ENCODE measurements at places on chromosomes 7 and 10.

DNA sequence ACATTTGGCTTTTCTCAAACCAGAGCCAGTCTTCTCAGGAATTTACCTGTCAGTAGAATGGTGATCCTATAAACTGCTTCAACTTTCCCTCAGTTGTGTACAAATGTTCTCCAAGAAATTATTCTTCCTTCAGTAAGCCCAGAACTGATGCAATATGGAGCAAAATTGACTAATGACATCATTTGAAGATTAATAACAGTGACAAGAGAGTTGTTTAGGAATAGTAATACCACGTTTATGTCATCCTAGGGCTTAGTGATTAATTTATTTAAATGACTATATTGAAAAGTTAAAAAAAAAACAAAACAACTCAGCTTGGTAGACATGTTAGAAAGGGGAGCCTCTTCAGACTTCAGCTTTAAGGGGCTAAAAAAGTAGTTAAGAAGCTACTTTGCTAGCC lies 933.2 kb downstream of the GATA3 start:
- no peaks in the 10 kb centered on the region for H3K27me3 ChIP-seq
- no peak overlapping the region for H3K27ac ChIP-seq
- H3K4me1 ChIP-seq = no peaks in the 10 kb centered on the region
- no peaks in the 10 kb centered on the region for H3K36me3 ChIP-seq
- no peak overlapping the region for H3K4me3 ChIP-seq

DNA sequence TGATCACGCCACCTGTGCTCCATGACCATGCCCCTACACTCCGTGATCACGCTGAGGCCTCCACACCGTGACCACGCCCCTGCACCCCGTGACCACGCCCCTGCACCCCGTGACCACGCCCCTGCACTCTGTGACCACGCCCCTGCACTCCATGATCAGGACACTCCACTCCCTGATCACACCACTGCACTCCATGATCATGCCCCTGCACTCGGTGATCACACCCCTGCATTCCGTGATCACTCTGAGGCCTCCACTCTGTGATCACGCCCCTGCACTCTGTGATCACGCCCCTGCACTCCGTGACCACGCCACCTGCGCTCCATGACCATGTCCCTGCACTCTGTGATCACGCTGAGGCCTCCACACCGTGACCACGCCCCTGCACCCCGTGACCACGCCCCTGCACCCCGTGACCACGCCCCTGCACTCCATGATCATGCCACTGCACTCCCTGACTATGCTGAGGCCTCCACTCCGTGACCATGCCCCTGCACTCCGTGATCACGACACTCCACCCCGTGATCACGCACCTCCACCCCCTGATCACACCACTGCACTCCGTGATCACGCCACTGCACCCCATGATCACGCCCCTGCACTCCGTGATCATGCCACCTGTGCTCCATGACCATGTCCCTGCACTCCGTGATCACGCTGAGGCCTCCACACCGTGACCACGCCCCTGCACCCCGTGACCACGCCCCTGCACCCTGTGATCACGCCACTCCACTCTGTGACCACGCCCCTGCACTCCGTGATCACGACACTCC lies 27.7 kb downstream of the STK32C start:
- no peak overlapping the region for H3K4me3 ChIP-seq
- no peaks in the 10 kb centered on the region for H3K27me3 ChIP-seq
- H3K4me1 ChIP-seq = no peaks in the 10 kb centered on the region
- DNase-seq = no peak

DNA sequence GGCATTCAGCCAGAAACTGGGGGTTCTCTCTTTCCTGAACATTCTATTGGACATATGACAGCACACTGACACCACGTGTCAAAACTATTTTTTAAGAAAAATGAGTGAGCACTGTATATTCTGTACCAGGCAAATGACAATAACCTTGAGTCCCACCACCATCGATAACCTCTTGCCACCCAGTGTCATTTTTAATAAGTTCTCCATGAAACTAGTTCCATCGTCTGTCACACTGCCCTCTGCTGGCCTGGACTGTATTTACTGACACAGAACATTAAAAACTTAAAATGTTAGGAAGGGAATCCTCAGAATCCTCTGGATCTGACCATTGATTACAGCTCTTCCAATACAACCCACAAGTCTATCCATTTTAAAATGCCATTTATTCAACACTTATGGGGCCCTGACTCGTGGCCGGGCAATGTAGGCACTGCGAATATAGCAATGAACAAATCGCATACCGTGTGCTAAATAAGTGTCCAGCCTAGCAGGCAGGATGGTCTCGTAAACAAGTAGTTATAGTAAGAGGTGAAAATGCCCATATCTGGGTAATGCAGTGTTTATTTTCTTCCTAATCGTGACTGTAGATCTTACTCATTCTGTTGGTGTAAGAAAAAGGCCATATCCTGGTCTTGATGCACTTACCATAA lies 35.9 kb upstream of the CACNB2 start:
- peak; percentile 70 for DNase-seq
- H3K27ac ChIP-seq = no peak overlapping the region
- no peaks in the 10 kb centered on the region for H3K27me3 ChIP-seq
- no peaks in the 10 kb centered on the region for H3K36me3 ChIP-seq
- no peaks in the 10 kb centered on the region for H3K4me1 ChIP-seq
- peak overlapping the region; percentile 53 for H3K4me3 ChIP-seq

GRCh38 chr7:157097569-157097968 lies 41.2 kb upstream of the UBE3C start:
- H3K36me3 ChIP-seq = no peaks in the 10 kb centered on the region
- no peak overlapping the region for H3K4me3 ChIP-seq
- H3K4me1 ChIP-seq = no peaks in the 10 kb centered on the region
- H3K27me3 ChIP-seq = no peaks in the 10 kb centered on the region
- H3K27ac ChIP-seq = no peak overlapping the region

DNA sequence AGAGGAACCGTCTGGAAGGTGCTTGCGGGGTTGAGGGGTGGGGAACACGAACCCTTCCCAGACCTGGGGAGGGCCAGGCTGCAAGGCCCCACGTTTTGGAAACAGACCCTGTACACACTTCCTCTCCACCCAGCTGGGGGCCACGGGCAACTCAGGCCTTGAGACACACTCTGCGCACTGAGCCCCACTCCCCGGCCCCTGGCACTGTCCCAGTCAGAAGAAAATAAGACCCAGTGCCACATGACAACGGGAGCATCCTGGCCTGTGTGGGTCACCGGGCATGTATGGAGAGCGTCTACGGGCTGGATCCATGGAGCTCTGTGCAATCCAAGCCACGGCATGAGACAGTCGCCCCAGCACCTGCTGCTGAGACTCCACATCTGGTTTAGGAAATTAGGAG lies 63.7 kb downstream of the CARD11 start:
- DNase-seq = no peak
- H3K36me3 ChIP-seq = no peaks in the 10 kb centered on the region
- no peaks in the 10 kb centered on the region for H3K27me3 ChIP-seq
- no peaks in the 10 kb centered on the region for H3K4me1 ChIP-seq

GRCh38 chr7:37784015-37784414 lies 64.4 kb upstream of the NME8 start:
- H3K4me1 ChIP-seq = no peaks in the 10 kb centered on the region
- no peaks in the 10 kb centered on the region for H3K36me3 ChIP-seq
- no peak for DNase-seq
- no peak overlapping the region for H3K27ac ChIP-seq
- no peaks in the 10 kb centered on the region for H3K27me3 ChIP-seq

DNA sequence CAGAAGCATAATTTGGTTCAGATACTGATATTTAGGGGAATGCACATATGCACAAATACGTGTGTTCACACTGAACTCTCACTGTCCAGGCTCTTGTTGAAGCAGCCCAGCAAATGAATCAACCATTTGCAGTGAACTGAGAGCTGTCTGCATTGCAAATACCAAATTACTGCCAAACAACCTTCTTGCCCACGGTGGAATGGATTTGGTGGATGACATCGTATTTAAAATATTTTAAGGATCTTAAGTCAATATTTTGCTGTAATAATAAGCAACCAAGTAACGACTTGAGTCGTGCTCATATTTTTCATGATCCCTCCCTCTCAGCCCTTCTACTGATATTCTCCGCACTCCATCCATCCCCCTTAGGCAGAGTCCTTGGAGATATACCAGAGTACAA lies 107.9 kb upstream of the FEZF1 start:
- H3K27me3 ChIP-seq = no peaks in the 10 kb centered on the region
- no peak overlapping the region for H3K4me3 ChIP-seq
- H3K36me3 ChIP-seq = no peaks in the 10 kb centered on the region
- H3K4me1 ChIP-seq = no peaks in the 10 kb centered on the region
- no peak overlapping the region for H3K27ac ChIP-seq

DNA sequence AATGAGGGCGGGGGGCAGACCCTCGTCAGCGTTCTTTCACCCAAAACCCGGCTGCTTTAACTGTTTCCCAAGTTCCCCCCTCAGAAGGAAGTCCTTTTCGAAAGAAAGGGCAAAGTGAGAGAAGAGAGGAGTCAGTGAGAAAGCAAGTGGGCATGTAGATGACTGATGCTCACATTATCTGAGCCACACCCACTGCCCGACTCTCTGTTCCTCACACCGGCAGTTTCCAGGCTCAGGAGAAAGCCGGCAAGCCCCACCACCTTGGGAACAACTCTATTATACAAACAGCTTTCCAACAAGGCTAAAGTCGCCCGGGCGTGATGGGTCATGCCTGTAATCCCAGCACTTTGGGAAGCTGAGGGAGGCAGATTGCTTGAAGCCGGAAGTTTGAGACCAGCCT lies 23.1 kb downstream of the RCC1L start:
- no peak overlapping the region for H3K27ac ChIP-seq
- H3K4me1 ChIP-seq = peaks cover 39% of the 10 kb centered on the region
- DNase-seq = no peak
- no peak overlapping the region for H3K4me3 ChIP-seq
- no peaks in the 10 kb centered on the region for H3K27me3 ChIP-seq
- peaks cover 27% of the 10 kb centered on the region for H3K36me3 ChIP-seq

DNA sequence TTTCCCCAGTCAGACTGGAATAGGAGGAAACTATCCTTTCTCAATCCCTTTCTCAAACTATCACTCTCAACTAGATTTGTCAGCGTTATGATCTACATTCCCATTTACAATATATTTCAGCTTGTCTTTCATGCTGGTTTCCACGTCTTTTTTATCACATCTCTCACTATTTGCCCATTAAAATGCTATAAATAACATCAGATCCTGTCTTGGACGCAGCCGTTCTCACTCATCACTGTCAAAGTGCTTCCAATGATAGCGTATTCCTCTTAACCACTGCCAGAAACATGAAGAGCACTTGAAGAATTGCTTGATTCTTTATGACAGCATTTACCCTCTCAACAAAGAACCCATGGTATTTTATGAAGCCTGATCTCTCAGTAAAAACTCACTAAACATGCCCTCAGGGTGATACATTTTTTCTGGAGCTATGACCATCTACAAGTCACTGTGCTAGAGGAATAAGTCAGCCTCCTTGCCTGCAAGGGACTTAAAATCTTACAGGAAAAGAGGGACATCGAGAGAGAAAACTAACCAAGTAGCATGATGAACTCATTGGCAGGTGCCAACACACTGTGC lies 205.6 kb upstream of the PFKP start:
- DNase-seq = no peak
- H3K4me1 ChIP-seq = no peaks in the 10 kb centered on the region
- H3K4me3 ChIP-seq = no peak overlapping the region
- no peak overlapping the region for H3K27ac ChIP-seq
- no peaks in the 10 kb centered on the region for H3K27me3 ChIP-seq

All from ascending aorta (tissue), 2 donors.